ENCODE measurements at places on chromosomes 2 and 18.
A peak's percentile ranks its signal among the peaks of the same experiment; 100 is the strongest.

DNA sequence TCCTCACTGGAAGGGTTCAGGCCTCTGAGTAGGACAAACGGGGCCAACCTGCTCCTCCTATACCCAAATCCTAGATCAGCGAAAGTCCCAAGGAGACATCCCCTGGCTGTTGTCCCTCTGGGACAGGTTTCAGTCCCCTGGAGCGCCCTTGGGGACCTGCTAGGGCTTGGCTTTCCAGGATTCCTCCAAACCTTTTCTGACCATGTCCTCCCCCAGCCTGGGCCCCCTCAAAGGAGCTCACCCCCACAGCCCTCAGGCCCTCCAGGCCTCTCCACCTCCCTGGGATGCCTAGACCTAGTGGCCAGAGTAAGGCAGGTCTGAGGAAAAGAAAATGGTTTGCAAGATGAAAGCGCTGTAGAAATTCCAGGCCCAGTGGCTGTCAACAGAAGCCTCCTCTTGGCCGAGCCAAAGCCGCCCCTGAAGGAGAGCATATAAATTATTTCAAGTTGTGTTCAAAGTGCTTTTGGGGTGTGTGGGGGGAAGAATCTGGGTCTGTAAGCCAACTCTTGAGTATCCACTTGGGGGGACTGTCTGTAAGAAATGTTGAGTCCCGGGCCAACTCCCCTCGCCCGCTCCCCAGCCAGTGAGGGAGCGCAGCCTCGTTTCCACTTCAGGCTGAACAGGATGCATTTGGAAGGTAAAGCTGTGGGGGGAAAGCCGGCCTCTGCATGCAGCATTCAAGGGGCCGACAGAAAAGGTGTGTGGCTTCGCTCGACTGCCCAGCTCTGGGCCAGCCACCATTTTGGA lies 158.6 kb downstream of the DYSF start:
- no peak for DNase-seq

- no peak for DNase-seq
Measured at GRCh38 chr18:1425679-1426078, 521.0 kb downstream of the ADCYAP1 start.

- DNase-seq = no peak
Measured at GRCh38 chr2:100394111-100394641, 23.3 kb downstream of the CHST10 start.

- DNase-seq = no peak
Measured at GRCh38 chr2:160354677-160355076, 138.9 kb downstream of the RBMS1 start.

DNA sequence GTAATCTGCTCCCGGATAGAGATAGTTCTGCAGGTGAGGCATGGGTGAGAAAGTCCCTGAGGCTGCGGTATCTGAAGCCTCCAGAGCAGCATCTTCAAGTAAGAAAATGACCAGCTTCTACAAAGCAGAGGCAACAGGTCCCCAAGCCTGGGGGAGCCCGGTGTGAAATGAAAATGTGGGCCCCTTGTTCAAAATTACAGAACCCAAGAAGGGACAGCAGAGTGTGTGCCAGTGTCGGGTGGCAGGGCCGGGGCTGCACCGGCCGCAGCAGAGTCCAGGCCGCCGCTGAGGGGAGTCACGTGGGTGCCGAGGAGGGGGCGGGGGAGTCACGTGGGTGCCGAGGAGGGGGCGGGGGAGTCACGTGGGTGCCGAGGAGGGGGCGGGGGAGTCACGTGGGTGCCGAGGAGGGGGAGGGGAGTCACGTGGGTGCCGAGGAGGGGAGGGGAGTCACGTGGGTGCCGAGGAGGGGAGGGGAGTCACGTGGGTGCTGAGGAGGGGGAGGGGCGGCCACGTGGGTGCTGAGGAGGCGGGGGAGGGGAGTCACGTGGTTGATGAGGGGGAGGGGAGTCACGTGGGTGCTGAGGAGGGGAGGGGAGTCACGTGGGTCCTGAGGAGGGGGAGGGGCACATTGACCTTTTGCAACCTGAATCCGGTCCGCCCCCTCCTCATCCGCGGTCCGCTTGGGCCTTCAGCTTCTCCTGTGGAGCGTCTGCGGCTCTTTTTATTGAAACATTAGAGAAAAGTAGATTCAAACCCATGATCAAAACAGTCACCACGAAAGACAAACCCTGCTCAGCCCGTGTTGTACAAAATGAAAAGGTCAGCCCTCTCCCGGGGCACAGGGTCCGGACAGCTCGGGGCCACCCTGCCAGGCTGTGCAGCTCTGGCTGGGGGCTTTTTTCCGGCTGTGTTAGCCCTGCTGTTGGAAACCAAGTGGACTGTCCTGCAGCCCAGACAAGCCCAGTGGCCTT lies 10.4 kb downstream of the COLEC11 start:
- DNase-seq = no peak

- no peak for DNase-seq
Measured at GRCh38 chr2:76154981-76155380, 444.3 kb upstream of the GCFC2 start.

GRCh38 chr2:140696449-140696848 lies 1434.4 kb downstream of the LRP1B start:
- DNase-seq = peak; percentile 4

GRCh38 chr2:218736531-218736930 lies 25.9 kb downstream of the TTLL4 start:
- DNase-seq = no peak

- DNase-seq = peak; percentile 68
Measured at GRCh38 chr2:122660786-122661634, 905.6 kb downstream of the TSN start.

DNA sequence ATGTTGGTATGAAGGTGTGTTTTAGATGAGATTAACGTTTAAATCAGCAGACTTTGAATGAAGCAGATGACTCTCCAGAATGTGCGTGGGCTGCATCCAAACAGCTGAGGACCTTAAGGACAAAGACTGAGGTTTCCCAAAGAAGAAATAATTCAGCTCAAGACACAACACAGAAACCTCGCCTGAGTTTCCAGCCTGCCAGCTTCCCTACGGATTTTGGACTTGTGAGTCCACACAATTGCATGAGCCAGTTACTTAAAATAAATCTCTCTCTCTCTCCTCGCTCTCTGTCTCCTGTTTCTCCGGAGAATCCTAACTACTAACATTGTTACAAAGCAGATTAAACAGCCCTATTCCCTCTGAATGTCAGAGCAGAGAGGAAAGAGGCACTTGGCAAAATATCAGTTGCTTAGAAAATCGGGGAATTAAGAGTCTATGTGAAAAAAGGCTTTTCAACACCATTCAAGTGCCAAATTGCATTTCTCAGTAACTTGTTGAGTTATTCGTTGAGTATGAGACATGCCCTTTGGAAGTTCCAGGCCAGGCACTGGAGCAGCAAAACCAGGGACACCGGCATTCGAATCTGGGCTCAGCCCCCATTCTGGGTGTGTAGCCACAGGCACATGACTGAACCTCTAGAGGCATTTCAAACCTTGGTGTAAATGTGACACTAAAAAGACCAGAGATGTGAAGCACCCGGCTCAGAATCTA lies 174.6 kb upstream of the PID1 start:
- DNase-seq = no peak

DNA sequence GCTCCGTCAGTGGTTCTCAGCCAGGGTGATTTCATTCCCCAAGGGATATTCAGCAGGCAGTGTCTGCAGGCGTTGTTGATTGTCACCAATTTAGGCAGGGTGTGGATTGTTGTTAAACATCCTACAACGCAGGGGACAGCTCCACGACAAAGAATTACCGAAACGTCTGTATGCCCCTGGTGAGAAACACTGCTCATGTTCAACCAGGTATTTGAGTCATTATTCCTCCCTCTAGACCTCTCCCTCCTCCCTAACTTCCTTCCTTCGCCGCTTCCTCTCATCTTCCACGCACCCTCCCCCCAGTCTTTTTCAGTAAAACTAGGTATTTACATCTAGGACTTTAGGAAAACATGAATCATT lies 50.8 kb downstream of the NCK2 start:
- DNase-seq = peak; percentile 36

- DNase-seq = no peak
Measured at GRCh38 chr2:59032499-59032898, 791.4 kb upstream of the FANCL start.

DNA sequence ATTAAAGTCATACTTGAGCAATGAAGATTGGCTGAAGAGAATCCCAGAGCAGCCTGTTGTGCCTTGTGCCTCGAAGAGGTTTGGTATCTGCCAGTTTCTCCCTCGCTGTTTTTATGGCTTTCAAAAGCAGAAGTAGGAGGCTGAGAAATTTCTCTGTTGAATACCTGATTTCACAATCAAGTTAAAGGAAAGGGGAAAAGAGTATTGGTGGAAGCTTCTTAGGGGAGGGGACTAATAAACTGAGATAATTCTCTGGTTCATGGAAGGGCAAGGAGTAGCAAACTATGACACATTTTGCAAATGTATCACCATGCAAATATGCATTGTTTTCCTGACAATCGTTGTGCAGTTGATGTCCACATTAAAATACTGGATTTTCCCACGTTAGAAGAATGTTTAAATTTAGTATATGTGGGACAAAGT lies at the start of gene IL1B:
Gene IL1B, minus strand, starts transcription at position 85 of the 423 bp plus-strand sequence. CDS start 550 bp downstream, outside the sequence.
- no peak for DNase-seq

DNA sequence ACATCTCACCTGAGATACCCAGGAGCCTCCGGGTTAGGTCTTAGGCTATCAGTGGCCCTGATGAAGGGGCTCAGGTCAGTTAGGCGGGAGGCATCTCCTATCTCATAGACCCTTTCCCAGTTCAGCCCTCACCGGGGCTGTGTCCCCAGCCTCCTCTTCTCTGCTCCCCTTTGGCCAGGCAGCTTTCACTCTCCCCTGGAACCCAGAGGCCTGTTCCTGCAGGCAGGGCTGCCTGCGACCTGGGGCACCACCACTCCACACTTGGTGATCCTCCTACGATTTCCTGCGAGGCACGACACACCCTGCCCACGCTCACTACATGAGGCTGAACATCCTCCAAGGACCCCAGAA lies 51.2 kb downstream of the SFXN5 start:
- DNase-seq = no peak

DNA sequence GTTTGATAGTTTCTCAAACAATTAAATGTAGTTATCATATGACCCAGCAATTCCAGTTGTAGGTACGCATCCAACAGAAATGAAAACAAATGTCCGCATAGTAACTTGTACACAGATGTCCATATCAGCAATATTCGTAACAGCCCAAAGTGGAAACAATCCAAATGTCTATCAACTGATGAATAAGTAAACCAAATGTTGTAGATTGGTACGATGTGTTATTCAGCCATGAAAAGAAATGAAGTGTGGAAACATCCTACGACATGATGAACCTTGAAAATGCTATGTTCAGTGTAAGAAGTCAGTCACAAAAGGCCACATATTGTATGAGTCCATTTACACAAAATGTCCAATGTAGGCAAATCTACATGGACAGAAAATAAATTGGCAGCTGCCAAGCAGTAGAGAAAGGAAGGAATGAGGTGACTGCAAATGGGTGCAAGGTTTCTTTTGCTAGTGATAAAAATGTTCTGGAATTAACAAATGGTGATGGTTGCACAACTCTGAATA lies 26.9 kb downstream of the GAREM1 start:
- DNase-seq = no peak

- no peak for DNase-seq
Measured at GRCh38 chr2:219505585-219505984, 6.9 kb downstream of the GMPPA start.

GRCh38 chr2:23256643-23257042 lies 128.3 kb upstream of the KLHL29 start:
- DNase-seq = no peak

DNA sequence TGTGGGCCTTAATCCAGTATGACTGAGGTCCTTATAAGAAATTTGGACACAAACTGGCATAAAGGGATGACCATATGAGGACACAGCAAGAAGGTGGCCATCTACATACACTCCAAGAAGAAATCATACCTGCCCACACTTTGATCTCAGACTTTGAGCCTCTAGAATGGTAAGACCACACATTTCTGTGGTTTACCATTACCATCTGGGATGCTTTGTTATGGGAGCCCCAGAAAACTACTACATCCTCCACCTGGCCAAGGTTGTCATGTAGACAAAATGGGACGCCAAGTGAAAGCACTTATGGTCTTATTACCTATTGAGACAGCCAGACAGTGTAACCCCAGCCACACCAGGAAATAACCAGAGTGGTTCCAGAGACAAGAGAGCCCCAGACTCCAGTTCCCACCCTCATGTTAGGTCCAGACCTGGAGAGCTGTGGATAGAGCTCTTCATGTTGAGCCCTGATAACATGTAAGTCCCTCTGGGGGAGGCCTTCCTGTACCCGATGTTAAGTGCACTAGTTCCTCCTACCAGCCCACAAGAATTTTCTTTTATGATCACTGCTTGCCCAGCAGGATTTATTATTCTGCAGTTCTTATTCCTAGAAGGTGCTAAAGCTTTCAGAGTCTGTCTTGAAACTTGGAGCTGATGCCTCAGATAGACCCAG lies 4.6 kb upstream of the ADD2 start:
- DNase-seq = no peak

- no peak for DNase-seq
Measured at GRCh38 chr2:10720947-10721395, 459 bp upstream of the ATP6V1C2 start.

DNA sequence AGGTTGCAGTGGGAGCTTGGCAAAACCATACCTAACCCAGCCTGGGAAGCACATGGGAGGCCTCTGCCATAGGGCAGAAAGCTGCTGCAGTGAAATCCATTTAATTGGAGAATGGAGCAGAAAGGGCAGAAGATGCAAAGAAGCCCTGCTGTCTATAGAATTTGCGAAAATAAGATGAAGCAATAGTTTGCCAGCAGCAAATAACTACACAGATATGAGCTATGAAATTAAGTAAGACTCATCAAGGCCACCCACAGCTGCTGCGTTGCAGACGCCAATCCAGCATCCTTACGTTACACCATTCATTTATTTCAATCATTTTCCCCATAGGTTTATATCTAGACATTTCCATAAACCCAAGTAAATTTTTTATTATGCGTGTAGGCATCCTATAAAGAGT lies 21.1 kb downstream of the ATP8B1 start:
- no peak for DNase-seq

GRCh38 chr2:229780856-229781773 lies 66.8 kb upstream of the DNER start:
- DNase-seq = peak; percentile 40

DNA sequence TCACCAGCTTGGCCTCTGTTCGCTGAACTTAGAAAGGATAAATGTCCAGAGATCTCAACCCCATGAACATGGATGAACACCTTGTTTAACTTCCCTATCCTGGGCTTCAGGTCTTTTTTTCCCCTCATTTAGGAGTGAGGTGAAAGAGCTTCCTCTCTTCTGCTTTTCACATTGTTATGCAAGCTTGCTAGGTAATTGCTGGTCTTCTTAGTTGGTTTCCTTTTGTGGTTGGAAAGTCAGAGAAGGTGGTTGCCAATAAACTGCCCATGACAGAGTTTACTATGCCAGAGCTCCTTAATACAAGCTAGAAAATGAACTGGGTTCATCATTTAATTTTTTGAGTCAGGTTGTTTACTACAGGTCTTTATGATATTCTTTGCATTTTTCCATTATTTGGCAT lies 16.6 kb downstream of the SLC9A4 start:
- no peak for DNase-seq

DNA sequence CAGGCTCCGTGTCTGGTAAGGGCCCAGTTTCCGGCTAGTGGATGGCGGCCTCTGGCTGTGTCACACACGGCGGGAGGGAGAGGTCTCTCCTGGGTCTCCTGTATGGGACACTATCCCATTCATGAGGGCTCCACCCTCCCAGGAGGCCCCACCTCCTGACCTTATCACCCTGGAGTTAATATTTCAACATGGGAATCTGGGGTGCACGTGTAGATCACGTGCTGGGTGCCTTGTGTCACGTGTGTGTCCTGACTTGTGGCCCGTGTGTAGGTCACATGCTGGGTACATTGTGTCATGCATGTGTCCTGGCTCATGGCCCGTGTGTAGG lies 9.9 kb downstream of the NEU4 start:
- no peak for DNase-seq

Measured in ELF-1 (cell line).